ENCODE measurements at places on chromosomes 12 and 14.

DNA sequence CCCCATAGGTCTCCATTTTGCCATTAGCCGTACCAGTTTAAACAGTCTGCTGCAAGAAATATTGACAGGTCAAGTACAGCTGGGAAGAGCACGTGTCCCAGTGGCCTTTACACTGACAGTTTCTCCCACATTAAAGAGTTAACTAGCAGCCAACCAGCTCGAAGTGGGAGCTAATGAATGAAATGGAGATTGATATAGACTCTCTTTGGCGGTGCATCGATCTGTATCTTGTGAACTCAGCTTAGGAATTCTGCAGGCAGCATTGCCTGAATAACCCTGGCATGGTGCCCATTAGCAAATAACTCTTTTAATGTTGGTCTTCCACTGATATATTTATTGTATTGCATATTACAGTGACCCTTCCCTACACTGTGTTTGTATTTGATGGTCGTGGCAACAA is 319.4 kb downstream of the EGLN3 start:
- DNase-seq, result no peak

DNA sequence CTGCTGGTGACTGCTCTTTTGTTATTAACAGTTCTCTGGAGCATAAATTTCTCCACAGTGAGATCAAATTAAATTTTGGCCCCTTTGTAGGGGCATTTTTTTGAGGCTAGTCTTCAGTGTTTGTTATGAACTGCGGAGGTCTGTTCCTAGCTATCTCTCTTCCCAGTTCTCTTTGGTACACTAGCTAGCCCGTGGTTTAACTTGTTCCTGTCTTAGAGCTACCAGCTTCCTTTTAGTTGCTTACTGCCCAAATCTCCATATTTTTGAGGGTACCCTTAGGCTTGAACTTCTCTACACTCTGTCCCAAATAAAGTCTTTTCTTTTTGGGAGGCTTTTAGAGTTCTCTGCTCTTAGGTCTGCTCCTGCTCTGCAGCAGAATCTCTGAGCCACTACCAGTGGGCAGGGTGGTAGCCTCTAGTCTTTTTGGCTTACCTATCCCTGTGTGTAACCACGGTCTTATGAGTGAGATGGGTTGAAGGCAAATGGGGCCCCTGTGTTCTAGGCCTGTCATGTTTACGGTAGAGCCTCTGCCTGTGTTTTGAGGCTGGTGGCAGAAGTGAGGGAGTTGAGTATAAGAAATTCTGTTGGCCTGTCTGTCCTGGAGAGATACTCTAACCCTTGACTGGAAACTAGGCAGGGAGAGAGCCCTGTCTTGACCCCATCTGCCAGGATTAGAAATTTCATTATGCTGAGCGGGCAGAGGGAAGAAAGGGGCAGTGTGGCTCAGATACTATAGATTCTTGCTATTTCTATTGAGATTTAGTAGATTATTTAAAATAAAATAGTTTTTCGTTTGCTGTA is 21.0 kb downstream of the CNOT2 start:
- DNase-seq, result no peak

- no peak for DNase-seq
Measured at GRCh38 chr12:60863421-60863820, 1267.6 kb downstream of the SLC16A7 start.

- no peak for DNase-seq
Measured at GRCh38 chr12:129294868-129295267, 441.6 kb downstream of the GLT1D1 start.

- DNase-seq, result no peak
Measured at GRCh38 chr12:130788515-130788914, 50.5 kb downstream of the STX2 start.

GRCh38 chr12:101051151-101051550 is 158.9 kb downstream of the SLC5A8 start:
- no peak for DNase-seq

DNA sequence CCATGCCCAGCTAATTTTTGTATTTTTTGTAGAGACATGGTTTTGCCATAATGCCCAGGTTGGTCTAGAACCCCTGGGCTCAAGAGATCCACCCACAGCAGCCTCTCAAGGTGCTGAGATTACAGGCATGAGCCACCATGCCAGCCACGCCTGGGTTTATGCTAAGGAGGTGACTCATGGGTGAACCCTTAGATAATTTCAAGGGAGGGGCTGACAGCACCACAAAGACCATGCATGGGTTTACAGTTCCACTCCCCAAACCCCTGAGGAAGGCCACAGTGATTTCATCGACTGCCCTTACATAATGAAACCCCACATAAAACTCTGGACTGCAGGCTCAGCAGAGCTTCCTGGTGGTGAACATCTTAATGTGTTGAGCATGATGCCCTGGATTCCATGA is 33.7 kb downstream of the TMEM132D start:
- DNase-seq, result no peak

DNA sequence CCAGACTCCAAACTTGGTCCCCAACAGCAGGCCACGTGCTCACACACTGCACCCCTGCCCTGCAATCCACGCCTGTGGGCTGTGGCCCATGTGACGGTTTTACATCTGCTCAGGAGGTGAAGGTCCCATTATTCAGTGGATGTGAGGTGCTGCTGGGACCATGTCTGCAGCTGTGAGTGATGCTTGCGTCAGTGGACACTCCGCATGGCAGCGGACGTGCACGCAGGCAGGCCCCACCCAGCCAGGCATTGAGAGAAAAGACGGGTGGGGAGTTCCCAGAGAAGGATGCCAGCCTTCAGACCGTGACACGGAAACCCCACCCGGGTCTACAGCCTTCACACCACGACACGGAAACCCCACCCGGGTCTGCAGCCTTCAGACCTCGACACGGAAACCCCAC is 67.6 kb downstream of the NOC4L start:
- no peak for DNase-seq

- no peak for DNase-seq
Measured at GRCh38 chr14:69648480-69649451, 37.4 kb downstream of the SUSD6 start.

GRCh38 chr14:79356040-79356439 is 855.3 kb downstream of the DIO2 start:
- DNase-seq, result no peak

- DNase-seq, result no peak
Measured at GRCh38 chr12:78540606-78541336, 323.8 kb upstream of the SYT1 start.

- no peak for DNase-seq
Measured at GRCh38 chr14:105021656-105022275, 883 bp upstream of the CDCA4 start.

- no peak for DNase-seq
Measured at GRCh38 chr14:57122129-57122528, 146.6 kb downstream of the EXOC5 start.

DNA sequence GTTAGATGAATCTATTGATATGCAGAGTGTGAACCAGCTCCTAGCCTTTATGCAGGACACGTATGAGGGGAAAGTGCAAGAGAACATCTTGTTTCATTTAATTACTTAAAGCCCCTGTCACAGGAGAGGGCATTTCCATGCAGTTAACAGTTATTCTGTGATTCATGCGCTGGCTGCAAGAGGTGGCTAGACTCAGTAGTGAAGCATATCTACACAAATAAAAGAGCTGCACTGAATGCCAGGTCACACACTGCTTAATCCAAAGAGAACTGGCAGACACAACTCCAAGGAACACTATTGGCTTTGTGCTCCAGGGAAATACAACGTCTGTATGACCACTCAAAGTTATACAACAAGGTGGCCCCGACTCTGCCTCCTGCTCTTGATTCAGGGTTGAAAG is 394.1 kb downstream of the C12orf75 start:
- DNase-seq, result no peak

- peak; percentile 67 for DNase-seq
Measured at GRCh38 chr12:57216014-57216911, at the start of gene NXPH4. Gene NXPH4, plus strand, starts transcription at chr12:57216794. Its CDS starts 176 bp downstream, at chr12:57216970.

GRCh38 chr14:104370256-104370870 is 209.2 kb upstream of the C14orf180 start:
- DNase-seq, result peak; percentile 1

- no peak for DNase-seq
Measured at GRCh38 chr12:51890511-51891171, 2.7 kb downstream of the ANKRD33 start.

GRCh38 chr12:74890237-74890599 is 319.4 kb downstream of the KCNC2 start:
- no peak for DNase-seq

DNA sequence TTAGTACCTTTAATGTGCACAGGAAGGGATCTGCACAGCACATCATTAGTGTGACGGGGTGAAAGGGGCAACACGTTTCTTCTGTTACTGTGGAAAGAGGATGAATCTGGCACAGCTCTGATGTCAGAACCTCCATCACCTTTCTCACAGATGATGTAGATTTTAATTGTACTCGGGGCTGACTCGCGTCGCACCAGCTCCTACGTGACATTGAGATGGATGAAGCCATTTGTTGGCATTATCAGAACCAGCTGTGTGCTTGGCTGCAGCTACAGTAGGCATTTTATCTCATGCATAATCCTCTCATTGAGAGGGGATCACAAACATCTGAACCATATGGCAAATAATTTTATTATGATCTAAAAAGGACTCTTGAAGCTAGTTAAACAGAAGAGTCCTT is 173.6 kb downstream of the PDZRN4 start:
- no peak for DNase-seq

- peak; percentile 28 for DNase-seq
Measured at GRCh38 chr14:52950410-52950897, 396 bp downstream of the FERMT2 start.

GRCh38 chr14:29462772-29463171 is 464.9 kb downstream of the PRKD1 start:
- DNase-seq, result no peak

DNA sequence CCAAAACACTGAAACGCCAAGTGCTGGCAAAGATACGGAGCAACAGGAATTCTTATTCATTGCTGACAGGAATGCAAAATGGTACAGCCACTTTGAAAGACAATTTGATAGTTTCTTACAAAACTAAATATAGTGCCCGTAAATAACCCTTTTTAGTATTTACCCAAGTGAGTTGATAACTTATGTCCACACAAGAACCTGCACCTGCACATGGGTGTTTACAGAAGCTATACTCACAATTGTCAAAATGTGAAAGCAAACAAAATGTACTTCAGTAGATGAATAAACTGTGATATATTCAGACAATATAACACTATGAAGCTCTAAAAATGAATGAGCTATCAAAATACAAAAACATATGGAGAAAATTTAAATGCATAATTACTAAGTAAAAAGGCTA is 86.6 kb downstream of the ATXN7L3B start:
- DNase-seq, result no peak

DNA sequence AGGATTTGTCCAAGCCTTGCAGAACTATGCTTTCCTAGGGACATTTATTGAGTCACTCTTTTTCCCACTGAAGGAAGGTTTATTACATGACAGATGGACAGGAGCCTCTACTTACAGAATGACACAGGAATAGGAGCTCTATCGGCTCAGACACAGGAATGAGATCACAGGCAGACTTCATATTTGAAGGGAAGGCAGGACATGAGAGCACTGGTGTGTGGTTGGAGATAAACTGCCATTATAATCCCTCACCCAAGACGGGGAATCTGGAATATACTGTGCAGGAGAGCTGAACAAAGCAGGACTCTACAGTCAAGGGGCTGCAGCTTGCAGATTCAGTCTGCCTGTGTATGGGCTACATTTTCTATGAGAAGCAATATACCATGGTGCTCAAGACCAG is 26.8 kb upstream of the IL22 start:
- DNase-seq, result no peak

DNA sequence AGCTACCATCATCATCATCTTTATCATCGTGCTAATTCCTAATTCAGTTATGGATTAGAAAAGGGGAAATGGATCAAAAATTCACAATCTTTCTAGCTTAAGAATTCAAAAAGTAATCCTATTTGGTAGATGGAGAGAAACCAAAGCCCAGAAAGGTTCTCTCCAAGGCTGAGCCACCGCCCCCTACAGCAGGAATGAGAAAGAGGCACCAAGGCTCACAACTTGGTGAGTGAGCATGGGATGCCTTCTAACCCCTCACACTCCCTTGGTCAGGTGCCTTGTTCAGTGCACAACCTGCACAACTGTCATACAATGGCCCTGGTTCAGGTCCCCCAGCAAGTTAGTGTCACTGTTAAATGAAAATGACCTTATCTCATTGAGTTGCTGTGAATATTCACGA is 171.5 kb downstream of the ANO2 start:
- DNase-seq, result no peak

GRCh38 chr14:68726093-68726695 is 66.7 kb downstream of the ZFP36L1 start:
- no peak for DNase-seq

DNA sequence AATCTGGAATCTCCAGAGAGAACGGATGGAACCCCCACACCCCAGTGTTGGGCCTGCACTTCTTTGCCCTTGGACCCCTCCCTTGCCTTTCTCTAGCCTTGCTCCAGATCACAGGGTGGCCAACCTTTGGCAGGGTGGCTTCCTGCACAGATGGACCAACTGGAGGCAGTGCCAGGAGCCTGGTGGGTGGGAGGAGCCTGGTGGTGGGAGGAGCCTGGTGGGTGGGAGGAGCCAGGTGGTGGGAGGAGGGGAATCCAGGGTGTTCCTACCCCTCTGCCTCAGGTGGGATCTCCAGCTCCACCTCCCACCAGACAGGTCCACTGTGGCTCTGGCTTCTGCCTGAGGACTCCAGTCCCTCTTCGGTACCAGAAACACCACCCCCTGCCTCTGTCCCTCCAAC is 15.0 kb upstream of the ORAI1 start:
- DNase-seq, result no peak

DNA sequence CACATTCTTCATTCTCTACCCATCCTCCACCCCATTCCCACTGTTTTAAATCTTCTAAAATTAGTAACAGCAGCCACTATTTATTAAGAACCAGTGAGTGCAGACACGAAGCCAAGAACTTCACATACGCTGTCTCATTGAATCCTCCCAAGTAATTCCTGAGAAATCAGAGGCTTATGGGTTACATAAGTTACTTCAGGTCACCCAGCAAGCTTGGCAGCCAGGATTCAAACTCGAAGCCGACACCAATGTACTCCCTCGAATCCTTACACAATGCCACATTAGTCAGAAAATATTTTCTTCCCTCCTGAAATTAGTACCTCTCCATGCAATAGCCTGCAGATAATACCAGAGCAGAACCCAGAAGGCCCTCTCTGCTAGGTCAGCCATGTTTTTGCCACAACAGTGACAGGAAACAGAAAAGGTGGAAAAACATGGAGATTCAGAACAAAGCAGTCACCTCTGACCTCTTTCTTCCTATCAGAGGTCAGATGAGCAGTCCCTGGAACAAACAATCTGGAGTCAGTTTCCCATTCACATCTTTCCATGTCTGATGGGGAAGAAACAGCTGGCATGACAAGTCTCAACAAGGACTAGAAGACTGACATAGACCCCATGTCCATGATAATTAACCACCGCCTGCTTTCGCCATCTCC is 16.4 kb downstream of the NID2 start:
- no peak for DNase-seq

- peak; percentile 72 for DNase-seq
Measured at GRCh38 chr12:123743002-123743401, 19.1 kb upstream of the DNAH10 start.

All from suppressor macrophage treated with lipopolysaccharide for 1 hour (primary cell).